AG04449 (cell line): ENCODE measurements at places on chromosomes 16 and 17.

DNA sequence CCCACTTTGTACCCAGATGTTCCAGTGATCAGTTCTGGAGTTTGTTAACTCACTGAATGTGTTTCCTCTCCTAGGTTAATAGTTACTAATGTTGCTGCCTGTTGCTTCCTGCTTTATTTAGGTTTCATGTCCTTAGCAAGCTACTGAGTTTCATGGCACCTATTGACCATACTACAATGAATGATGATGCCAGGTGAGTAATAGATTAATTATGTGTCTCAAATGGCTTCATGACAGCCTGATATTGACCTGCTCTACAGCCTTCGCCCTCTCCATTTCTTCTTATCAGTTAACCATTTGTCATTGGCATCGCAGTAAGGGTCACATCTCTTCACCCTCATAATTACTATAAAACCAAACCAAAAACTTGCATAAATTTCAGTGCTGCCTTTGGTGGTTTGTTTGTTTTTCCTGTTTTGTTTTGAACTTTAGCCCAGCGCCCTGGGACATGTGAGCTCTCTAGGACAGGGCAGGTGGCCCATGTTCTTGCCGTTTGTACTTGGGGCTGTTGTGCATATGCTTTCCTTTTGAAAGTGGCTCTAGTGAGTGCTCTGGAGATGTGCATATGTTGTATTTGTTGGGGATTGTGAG lies 82.8 kb downstream of the AATF start:
- no peak for DNase-seq

- no peak for DNase-seq
Measured at GRCh38 chr17:26782153-26782552, 511.8 kb upstream of the WSB1 start.

GRCh38 chr17:43328650-43329049 lies 70.1 kb upstream of the ARL4D start:
- DNase-seq: no peak

GRCh38 chr17:45284176-45285140 lies 22.6 kb upstream of the SPATA32 start:
- no peak for DNase-seq

- DNase-seq: no peak
Measured at GRCh38 chr17:34356194-34356593, at the start of gene CCL13. CCL13 (plus strand) TSS chr17:34356480; CDS start chr17:34356527, 47 bp downstream.

DNA sequence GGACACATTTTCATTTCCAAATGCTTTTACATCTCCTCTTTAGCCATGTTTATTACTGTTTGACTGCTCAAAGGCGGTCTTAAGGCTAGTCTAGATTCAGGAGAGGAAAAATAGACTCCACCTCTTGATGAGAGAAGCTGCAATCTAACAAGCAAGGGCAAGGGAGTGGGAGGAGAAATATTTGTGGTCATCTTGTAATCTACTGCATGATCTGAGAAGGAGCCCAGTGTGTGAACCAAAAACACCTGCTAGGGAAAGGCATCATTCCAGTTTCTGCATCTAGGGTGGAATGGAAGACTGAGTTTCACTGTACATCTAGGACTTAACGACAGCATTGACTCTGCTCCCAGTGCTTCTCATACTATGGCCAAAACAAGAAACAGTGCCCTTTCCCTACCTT lies 232.2 kb upstream of the HS3ST3A1 start:
- DNase-seq: no peak
